Naive thymus-derived CD8-positive, alpha-beta T cell (primary cell): ENCODE measurements at places on chromosomes 11 and 22. TPM values are rescaled to one million over a fixed set of nuclear protein-coding genes. Genes with fewer than 3 reads are reported as not detected.

- no peak overlapping the region for H3K4me3 ChIP-seq
- no peaks in the 10 kb centered on the region for H3K36me3 ChIP-seq
- no peak overlapping the region for H3K27ac ChIP-seq
These were observed 134.8 kb downstream of the TRPC6 start for GRCh38 chr11:101448881-101449442.

- no peaks in the 10 kb centered on the region for H3K4me1 ChIP-seq
- H3K27ac ChIP-seq: no peak overlapping the region
- H3K27me3 ChIP-seq: no peaks in the 10 kb centered on the region
These were observed 8.5 kb downstream of the BIK start for GRCh38 chr22:43118953-43119458.

DNA sequence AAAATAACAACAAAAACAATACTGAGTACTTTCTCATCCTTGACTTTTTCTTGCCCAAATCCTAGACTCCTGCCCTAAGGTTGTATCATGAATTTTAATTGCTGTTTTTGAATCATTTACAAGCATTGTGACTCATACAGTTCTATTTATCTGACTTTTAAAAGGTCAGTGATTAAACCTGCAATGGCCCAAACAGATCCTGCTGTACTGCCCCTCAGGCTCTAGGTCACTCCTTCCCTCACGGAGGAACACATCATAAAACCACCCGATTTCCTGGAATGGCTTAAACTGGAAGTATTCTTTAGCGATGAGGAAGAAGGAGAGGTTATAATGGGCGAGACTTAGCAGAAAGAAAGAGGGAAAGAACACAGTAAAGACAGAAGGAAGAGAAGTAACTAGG lies 12.3 kb downstream of the ARFGAP3 start:
- H3K27me3 ChIP-seq: no peaks in the 10 kb centered on the region
- H3K4me3 ChIP-seq: no peak overlapping the region
- H3K36me3 ChIP-seq: peaks cover 28% of the 10 kb centered on the region
- H3K4me1 ChIP-seq: peaks cover 36% of the 10 kb centered on the region

The CSTF3 gene
- 27.3 TPM for total RNA-seq

GRCh38 chr11:10914050-10914449 lies 56.2 kb upstream of the ZBED5 start:
- H3K4me3 ChIP-seq: no peak overlapping the region
- no peak for DNase-seq
- H3K27ac ChIP-seq: no peak overlapping the region
- H3K27me3 ChIP-seq: peaks cover 4% of the 10 kb centered on the region

- H3K27me3 ChIP-seq: no peaks in the 10 kb centered on the region
- DNase-seq: no peak
- peak overlapping the region; percentile 84 for H3K27ac ChIP-seq
- H3K4me1 ChIP-seq: peaks cover 33% of the 10 kb centered on the region
These were observed 114.5 kb downstream of the MAML2 start for GRCh38 chr11:96228473-96228891.

The KRTAP5-9 gene
- total RNA-seq: not detected

DNA sequence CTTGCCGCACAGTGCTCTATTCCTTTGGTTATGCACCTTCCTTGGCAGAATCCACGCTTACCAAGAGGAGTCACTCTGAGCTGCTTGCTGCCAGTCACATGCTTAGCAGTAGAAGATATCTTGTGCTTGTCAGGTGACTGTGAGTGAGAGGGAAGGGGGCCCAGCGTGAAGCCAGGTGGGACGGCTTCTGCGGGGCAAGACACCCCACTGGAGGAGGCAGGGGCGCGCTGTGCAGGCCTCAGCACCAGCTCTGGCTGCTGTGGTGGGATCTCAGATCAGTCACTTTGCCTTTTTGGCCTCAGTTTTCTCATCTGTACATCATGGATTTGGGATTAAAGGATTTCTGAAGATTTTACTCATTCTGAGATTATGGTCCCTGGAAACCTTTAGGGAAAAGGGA lies 63.9 kb upstream of the B3GAT1 start:
- H3K4me3 ChIP-seq: no peak overlapping the region
- DNase-seq: no peak
- H3K27ac ChIP-seq: no peak overlapping the region
- no peaks in the 10 kb centered on the region for H3K36me3 ChIP-seq
- no peaks in the 10 kb centered on the region for H3K4me1 ChIP-seq

DNA sequence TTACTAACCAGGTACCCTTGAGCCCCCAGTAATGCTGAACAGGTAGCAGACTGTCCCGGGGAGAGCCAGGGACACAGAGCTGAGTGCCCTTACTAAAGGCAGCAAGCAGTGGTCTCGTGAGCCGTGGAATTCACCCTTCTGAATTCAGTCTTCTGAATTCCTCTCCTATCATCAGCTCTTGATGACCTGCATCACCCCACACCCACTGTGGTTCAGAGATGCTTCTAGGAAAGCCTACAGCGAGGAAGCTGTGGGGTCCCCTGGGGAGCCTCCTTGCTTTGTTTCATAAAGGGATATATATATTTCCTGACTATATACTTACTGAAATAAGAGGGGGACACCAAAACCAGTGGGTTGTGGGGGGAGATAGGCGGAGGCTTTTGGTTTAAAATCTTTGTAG lies 2.6 kb downstream of the SPATA19 start:
- H3K4me1 ChIP-seq: no peaks in the 10 kb centered on the region
- no peaks in the 10 kb centered on the region for H3K36me3 ChIP-seq

- H3K36me3 ChIP-seq: no peaks in the 10 kb centered on the region
- H3K4me3 ChIP-seq: no peak overlapping the region
- H3K27me3 ChIP-seq: peaks cover 12% of the 10 kb centered on the region
These were observed 46.8 kb downstream of the PKNOX2 start for GRCh38 chr11:125211191-125211947.

DNA sequence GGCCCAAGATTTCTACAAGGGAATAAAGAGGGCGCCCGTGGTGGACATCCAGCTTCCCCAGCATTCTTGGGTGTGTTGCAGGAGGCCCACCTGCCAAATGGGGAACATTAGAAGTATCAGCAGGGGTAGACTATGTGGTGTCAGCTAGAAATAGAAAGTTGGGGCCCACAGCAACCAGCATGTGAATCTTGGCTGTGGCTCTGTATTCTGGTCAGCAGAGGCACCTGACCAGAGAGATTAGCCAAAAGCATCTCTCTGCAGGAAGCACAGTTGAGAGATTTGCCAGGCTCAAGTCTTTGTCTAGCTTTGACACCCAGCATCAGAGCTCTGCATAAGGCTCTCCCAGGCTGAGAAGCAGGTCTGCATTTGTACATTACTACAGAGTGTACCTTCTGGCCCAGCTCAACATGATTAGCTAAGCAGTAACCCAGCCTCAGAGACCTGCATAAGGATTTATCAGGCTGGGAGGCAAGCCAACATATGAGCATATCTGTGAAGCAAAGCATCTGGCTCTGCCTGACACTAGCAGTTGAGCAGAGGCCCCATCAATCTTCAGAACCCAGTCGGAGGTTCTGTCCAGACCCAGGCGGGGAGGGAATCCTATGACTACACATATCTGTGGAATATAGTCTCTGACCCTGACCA lies 79.9 kb downstream of the MS4A13 start:
- H3K27ac ChIP-seq: no peak overlapping the region
- no peaks in the 10 kb centered on the region for H3K27me3 ChIP-seq
- H3K4me1 ChIP-seq: no peaks in the 10 kb centered on the region
- no peak overlapping the region for H3K4me3 ChIP-seq
- no peaks in the 10 kb centered on the region for H3K36me3 ChIP-seq

DNA sequence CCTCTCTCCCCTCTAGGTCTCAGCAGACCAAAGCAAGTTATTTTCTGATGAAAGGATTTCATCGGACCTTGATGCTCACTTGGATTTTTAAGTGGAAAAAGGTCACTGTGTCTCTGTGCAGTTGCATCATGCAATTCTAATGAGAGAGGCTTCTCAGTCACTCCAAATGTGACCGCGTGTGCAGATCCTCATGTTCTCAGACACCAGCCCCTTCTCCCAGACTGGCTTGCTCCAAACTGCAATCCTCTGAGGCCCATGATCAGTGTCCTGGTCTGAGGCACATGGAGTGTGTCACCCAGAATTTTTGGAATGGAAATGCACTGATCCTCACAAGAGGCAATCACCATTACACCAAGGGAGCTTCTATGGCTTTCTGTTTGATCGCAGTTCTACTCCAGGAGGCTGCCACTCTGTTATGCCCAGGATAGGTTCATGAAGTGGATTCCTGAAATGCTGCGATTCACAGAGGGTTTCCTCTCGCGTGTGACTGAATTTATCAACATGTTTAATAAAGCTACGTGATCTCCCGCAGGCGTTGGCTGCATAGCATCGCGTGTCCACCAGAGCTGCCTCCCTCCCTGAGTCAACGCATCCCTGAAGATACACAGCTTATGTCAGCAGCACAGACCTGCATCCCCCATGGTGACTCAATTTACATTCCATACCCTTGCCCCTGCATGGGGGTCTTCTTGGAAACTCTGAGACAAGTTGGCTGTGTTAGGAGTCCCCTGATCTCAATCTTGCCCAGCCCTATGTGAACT lies 544.6 kb upstream of the B3GAT1 start:
- H3K27me3 ChIP-seq: peaks cover 9% of the 10 kb centered on the region
- DNase-seq: no peak
- H3K4me1 ChIP-seq: no peaks in the 10 kb centered on the region
- no peak overlapping the region for H3K4me3 ChIP-seq
- H3K27ac ChIP-seq: no peak overlapping the region
- H3K36me3 ChIP-seq: no peaks in the 10 kb centered on the region

The EHF gene
- total RNA-seq: not detected

The TXNRD2 gene
- 33.8 TPM for total RNA-seq

The NPAS4 gene
- not detected for total RNA-seq

GRCh38 chr11:77436506-77436905 lies 37.4 kb downstream of the PAK1 start:
- H3K27me3 ChIP-seq: no peaks in the 10 kb centered on the region
- peaks cover 5% of the 10 kb centered on the region for H3K4me1 ChIP-seq
- no peak overlapping the region for H3K27ac ChIP-seq
- DNase-seq: no peak

DNA sequence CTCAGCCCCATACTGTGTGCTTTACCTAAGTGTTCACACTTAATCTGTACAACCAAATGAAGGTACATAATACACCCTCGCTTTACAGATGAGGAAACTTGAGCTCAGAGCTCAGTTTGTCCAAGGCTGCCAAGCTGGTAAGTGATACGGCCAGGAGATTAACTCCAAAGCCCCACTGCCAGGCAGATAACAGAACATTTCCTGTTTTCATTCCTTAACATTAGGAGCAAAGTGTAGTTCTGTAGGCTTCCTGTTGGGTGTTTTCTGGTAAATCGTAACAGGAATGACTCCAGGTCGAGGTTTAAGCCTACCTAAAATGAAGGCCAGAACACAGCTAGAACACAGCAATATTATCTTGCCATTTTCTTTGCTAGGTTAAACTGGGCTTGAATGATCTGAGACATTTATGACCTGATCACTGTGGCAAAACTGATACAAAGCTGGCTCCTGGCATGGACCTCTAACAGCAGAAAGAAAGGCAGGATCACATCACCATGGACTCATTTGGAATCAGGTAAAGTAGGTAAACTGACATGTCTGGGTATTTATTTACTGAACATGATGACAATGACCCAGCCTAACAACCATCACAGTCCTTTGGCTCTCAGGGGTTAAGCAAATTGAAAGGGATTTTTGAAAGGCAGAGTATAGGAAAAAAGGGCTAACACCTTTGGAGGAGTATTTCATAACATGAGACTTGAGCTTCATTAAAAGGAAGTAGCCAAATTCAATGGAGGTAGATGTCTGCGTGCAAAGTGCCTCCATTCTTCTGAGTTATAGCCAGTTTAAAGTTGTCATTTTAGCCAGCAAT lies 3.9 kb upstream of the NUP50 start:
- peaks cover 47% of the 10 kb centered on the region for H3K4me1 ChIP-seq
- H3K36me3 ChIP-seq: peaks cover 7% of the 10 kb centered on the region
- H3K27me3 ChIP-seq: no peaks in the 10 kb centered on the region
- H3K27ac ChIP-seq: peak overlapping the region; percentile 29
- peak overlapping the region; percentile 0 for H3K4me3 ChIP-seq

The SCGB1D1 gene
- not detected for total RNA-seq
